Stimulated activated CD8-positive, alpha-beta memory T cell treated with anti-CD3 and anti-CD28 coated beads, Interleukin-15, amount 100 ng/mL, for 24 hours (primary cell): ENCODE measurements at places on chromosomes 3 and 15.

DNA sequence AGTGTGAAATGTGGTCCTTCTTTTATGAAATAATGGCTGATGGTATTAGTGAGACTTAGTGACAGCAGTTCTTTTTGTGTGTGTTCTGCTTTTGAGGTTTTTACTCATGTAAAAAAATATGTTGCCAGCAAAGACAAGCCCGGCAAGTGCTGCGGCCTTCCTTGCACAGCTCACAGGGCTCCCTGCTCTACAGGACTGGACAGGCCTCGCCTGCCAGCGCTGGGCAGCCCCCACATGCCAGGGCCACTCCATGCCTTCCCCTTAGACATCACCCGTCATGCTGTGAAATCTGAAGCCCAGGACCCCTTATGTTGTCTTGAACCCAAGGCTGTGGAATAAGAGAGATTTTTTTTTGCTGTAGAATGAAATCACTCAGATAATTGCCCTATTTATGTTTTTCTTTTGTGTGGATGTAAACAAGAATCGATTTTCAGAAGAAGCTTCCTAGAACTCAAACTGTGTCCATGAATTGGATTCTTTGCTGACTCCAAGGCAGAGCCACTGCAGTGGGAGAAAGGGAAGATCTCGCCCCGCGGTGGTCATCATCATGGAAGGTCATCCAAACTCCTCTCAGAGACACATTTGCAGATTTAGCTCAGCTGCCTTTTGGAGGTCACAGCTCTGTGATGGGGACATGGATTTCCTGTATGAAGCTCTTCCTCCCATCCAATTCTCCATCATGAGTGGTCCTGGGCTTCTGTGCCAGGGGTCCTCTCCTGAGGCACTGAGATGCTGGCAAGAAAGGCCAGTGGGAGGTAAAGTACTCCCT is 150.8 kb downstream of the ATP10A start:
- DNase-seq: no peak

- DNase-seq: no peak
Measured at GRCh38 chr3:45647148-45647619, 42.0 kb upstream of the SACM1L start.

DNA sequence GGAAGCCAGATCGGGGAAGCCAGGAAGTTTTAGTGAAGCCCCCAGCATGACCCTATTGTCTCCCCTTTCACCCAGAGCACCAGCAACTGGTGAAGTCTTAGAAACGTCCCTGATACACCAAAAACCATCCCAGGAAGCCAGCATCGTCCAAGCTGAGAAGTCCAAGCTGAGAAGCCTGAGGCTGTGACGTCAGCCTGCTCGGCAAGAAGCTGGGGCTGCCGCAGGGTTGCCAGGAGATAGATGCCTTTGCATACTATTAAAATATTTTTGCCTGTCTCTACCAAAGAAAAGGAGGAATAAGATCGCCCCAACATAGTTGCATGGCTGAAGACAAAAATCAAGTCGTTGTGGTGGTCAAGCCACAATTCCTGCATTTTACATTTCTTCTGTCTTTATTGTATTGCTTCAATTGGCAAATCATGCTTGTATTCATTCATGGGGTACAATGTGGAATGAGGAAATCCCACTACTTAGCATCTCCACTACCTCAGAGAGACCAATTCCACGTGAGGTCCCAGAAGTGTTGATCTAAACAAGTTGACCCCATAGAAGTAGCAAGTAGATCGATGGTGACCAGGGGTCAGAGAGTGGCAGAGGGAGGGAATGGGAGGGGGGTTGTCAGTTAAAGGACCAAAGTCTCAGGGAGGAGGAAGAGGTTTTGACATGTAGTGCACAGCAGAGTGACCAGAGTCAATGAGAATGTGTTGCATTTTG is 19.6 kb upstream of the EMC3 start:
- no peak for DNase-seq

GRCh38 chr15:55334997-55335396 is 16.0 kb downstream of the PIGB start:
- no peak for DNase-seq

GRCh38 chr3:190585805-190586630 is 72.1 kb downstream of the IL1RAP start:
- DNase-seq: no peak

GRCh38 chr15:75090388-75090734 is 67.0 kb downstream of the PPCDC start:
- no peak for DNase-seq

DNA sequence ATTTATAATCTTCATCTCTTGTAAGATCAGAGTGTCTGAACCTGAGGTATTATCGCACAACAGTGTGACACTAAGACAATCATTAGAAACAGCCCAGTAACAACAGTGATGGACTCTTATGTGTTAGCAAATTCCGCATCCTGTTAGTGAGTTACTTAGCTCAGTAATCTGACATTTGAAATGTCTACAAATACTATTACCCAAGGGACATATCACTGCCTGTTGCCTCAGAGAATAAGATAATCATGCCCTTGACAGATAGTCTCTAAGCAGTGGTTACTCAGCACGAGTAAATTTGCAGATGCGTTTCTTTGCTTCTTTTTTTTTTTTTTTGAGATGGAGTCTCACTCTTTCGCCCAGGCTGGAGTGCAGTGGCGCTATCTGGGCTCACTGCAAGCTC is 13.4 kb upstream of the RTP1 start:
- no peak for DNase-seq

DNA sequence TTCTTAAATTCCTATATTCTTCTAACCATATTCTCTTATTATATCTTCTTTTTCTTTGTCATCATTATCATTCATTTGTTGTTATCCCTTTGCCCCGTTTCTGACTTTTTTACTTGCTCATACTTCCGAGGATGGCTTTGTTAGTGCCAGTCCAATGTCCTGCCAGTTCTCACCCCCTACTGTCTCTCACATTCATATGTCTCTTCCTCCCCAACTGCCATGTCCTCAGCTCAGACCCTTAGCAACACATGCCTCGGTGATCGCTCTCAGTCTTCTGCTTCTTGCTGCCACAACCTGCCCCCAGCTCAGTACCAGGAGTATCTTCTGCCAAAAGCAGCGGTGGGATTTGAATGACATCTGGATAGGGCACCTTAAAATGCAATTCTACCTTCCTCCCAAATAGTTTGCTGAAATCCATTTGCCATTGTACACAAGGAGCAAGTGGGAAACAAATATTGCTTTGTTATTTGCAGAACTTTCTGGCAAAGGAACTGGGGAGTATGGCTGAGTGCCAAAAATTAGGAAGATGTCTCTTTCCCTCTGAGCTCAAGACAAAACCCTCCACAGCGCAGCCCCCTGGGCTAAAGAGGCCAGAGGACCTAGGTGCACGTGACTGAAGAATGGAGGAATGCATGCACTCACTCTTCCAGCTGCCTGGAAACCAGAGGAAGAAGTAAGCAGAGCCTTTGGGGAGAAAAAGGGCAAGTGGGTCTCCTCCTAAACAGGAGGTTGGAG is 57.7 kb upstream of the CTNNB1 start:
- DNase-seq: no peak

- DNase-seq: no peak
Measured at GRCh38 chr3:119258915-119259314, 18.2 kb upstream of the B4GALT4 start.

DNA sequence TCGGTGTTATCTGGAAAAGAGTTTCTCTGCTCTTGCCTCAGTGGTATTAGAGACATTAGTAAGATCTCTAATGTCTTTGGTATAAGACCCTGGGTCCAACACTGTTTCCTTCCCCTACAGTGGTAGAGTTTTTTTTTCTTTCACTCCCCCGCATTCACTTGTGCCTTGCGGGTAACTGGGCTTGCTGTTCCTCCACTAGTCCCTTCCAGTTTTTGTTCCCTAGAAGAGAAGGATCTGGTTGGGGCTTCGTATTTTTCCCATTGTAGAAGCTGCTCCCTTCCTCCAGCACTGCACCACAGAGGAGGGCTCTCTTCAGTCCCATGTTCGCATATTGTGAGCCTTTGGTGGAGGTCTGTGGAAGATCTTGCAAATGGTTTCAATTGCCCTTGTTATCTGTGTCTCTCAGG is 13.7 kb downstream of the CTDSPL2 start:
- no peak for DNase-seq

- no peak for DNase-seq
Measured at GRCh38 chr15:86183596-86184491, 104.2 kb downstream of the AGBL1 start.

DNA sequence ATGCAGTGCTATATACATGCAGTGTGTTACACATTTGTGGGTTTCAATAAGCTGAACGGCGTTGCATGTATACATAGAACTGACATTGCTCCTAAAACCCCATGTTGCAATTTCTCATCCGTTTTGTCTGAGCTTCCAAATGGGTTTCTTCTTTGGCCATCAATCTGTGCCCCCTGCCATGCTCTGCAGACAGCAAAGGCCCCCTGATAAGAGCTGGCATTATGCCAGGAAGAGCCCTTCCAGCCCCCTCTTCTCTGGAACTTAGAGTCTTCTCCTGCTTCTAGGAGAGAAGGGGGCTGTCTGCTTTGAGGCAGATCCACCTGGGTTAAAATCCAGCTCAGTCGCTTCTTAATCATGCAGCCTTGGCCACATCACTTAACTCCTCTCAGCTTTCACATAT is 254.0 kb downstream of the SLCO3A1 start:
- DNase-seq: no peak

DNA sequence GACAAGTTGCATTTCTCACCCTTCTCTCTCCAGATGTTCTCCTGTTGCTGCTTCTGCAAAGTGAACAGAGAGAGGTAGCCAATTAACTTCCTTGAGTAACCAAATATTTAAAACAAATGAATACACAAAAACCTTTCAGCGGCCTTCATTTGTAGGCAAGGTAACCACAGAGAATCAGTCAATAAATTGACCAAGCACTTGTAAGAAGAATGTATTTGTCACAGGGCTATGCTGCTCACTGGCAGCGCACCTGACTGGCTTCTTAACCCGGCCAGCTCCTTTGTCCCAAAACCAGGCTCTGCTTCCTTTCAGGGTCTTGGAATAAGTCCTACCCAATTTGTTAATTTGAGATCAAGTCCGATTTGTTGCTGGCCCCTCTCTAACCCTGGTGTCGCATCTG is 43.5 kb upstream of the STXBP5L start:
- DNase-seq: no peak

GRCh38 chr15:75809986-75810750 is 33.1 kb upstream of the UBE2Q2 start:
- DNase-seq: no peak

DNA sequence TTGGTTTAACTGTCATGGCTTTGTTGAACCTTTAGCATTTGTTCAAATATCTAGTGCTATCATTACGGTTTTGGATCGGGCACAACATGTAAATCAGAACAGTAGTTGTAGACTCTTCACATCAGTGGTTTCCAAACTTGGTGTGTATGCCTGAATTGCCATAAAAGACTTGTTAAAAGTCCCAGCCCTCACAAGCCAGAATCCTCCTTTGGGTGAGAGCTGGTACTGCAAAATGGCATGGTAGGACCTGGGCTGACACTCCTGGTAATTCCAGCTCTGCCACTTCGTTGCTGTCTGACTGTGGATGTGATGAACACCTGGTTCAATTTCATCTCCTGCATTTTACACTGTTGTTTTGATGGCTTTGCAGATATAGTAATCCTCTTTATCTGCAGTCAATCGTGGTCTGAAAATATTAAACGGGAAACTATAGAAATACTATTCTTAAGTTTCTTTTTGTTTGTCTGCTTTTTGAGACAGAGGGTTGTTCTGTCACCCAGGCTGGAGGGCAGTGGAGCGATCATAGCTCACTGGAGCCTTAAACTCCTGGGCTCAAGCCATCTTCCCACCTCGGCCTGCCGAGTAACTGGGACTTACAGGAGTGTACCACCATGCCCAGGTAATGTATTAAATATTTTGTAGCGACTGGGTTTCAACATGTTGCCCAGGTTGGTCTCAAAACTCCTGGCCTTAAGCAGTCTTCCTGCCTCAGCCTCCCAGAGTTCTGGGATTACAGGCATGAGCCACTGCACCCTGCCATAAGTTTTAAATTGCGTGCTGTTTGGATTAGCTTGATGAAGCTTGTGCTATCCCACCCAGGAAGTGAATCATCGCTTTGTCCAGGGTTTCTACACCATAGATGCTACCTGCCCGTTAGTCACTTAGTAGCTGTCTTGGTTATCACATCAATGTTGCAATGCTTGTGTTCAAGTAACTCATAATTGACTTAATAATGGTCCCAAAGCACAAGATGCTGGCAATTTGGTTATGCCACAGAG is 61.6 kb downstream of the RAB7A start:
- no peak for DNase-seq

DNA sequence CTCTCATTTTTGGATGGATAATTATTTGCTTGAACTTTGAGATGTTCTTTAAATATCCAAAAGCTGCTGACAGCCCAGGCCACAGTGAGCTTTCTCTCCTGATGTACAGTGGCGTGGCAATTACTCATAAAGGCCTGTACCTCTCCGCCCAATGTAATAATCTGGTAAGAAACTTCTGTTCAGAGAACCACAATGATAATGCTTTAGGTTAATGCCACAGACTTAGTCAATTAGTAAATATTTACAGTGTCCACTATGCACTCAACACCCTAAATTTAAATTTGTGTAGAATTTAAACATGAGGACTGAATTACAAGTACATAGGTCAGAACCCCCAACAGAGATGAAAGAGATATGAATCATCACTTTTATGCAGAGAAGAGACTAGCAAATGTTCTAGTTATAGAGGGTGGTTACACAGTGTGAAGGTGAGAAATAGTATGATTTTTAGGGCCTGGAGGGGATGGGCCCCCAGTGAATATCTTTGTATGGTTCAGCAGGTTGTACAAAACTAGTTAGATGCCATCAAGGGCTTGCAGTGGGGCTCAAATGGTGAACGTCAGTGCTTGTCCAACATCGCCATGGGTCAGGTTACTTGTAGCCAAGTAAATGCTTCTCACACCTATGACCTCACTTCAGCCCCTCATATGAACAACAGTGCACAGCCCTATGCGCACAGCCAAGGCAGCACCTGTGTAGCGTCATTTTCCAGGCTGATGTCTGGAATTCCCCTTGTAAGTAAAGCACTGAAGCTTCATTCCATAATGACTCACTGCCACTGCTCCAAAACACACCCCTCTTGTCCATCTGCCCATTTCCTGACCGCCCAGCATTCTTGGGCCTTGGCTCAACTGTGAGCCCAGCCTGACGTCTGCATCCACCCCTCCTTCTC is 13.3 kb downstream of the ABHD2 start:
- DNase-seq: no peak

- DNase-seq: no peak
Measured at GRCh38 chr3:28982906-28983305, 298.0 kb upstream of the RBMS3 start.

- no peak for DNase-seq
Measured at GRCh38 chr15:84387086-84387485, 151.5 kb downstream of the GOLGA6L4 start.

DNA sequence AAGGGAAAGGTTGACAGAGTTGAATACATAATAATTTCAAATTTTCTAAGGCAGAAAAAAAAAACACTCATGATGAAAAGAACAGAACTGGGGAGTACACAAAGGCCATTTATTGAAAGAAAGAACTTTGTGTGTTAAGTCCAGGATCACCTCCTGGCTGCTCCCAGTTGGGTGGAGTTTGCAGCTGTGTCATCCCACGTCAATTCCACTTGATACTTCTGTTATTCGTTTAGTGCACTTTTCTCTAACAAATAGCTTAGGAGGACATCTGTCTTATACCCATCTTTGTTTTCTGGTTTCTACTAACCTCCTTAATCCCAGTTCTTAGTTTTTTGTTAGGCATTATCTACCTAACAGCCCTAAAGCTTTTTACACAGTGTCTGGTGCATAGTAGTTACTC is 44.7 kb downstream of the SGO1 start:
- no peak for DNase-seq
